Suppressor macrophage treated with lipopolysaccharide for 1 hour (primary cell): ENCODE measurements at places on chromosomes 16 and 17.

- no peak for DNase-seq
These were observed 35.5 kb downstream of the CPNE2 start for GRCh38 chr16:57127836-57128235.

GRCh38 chr17:72422505-72423285 lies 301.9 kb downstream of the SOX9 start:
- peak; percentile 19 for DNase-seq

GRCh38 chr17:31917065-31917529 lies 15.6 kb upstream of the UTP6 start:
- no peak for DNase-seq

DNA sequence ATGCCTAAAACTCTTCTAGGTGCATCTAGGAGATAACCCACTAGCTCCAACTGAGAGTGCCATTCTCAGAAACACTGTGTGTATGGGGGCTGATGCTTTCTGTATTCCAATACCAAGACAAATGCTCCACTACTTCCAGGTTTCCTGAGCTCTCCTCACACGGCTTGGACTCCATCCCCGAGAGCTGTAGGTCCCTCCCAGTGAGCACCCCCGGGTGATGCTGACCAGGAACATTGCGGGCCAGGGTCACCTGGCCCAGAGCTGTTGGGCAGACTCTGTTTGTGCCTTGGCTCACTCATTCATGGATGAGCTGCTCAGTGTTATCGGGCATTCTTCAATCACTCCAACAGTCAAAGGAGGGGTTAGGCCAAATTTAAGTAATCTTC lies 7.0 kb downstream of the CUEDC1 start:
- no peak for DNase-seq

- peak; percentile 62 for DNase-seq
These were observed 5.0 kb downstream of the ABHD15 start for GRCh38 chr17:29561554-29562517.

- DNase-seq: no peak
These were observed 17.0 kb downstream of the CACNA1G start for GRCh38 chr17:50577451-50577954.

- no peak for DNase-seq
These were observed 15.1 kb upstream of the ATP6V0C start for GRCh38 chr16:2498531-2499253.

GRCh38 chr16:70591615-70592014 lies 54.7 kb upstream of the IL34 start:
- DNase-seq: no peak

- DNase-seq: no peak
These were observed 187.6 kb downstream of the FTO start for GRCh38 chr16:53891409-53892139.

- no peak for DNase-seq
These were observed 193.2 kb upstream of the AXIN2 start for GRCh38 chr17:65754630-65755029.

- no peak for DNase-seq
These were observed 828 bp downstream of the EMP2 start for GRCh38 chr16:10579575-10579964.

- no peak for DNase-seq
These were observed 4.7 kb downstream of the SLC5A11 start for GRCh38 chr16:24850289-24850938.

DNA sequence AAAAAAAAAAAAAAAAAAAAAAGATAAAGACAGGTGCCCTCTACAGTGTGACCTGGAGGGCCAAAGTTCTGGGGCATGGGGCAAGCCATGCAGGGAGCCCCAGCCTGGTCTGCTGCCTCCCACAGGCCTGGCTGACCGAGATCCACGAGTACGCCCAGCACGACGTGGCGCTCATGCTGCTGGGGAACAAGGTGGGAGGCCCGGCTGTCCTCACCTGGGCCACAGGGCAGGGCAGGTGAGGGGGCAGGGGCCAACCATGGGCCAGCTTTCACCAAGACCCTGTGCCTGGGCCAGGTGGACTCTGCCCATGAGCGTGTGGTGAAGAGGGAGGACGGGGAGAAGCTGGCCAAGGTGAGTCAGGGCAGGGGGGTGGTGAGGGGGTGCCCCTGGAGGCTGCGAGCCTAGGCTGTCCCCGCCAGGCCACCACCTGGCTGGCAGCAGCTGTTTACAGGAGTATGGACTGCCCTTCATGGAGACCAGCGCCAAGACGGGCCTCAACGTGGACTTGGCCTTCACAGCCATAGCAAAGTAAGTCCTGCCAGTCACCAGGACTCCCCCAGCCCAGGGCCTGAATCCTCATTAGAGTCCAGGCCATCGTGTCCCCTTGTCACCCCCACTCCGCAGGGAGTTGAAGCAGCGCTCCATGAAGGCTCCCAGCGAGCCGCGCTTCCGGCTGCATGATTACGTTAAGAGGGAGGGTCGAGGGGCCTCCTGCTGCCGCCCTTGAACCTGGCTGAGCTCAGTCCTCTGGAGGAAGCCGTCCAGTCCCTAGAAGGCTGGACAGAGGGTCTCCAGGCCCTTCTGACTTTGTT lies 2.7 kb upstream of the TRAF7 start:
- no peak for DNase-seq

GRCh38 chr16:11236461-11237254 lies 19.3 kb downstream of the SOCS1 start:
- DNase-seq: peak; percentile 87

- no peak for DNase-seq
These were observed 18.1 kb downstream of the SOX8 start for GRCh38 chr16:999677-1000076.

DNA sequence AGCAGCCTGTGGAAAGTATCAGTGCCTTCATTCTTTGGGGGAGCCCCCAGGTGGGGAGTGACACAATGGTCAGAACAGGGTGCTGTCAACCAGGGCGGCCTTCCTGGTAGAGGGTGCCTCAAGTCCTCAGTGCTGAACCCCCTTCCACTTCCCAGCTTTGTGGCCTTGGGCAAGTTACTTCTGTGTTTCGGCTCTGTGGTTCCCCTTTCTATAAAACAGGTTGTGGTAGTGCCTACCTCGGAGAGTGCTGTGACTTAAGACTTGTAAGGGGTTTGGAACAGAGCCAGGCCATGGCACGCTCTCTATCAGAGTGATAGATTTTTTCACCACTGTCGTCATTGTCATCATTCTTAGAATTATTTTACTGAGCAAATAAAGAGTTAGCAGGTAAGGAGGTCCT lies 141.1 kb downstream of the CCDC182 start:
- peak; percentile 78 for DNase-seq

DNA sequence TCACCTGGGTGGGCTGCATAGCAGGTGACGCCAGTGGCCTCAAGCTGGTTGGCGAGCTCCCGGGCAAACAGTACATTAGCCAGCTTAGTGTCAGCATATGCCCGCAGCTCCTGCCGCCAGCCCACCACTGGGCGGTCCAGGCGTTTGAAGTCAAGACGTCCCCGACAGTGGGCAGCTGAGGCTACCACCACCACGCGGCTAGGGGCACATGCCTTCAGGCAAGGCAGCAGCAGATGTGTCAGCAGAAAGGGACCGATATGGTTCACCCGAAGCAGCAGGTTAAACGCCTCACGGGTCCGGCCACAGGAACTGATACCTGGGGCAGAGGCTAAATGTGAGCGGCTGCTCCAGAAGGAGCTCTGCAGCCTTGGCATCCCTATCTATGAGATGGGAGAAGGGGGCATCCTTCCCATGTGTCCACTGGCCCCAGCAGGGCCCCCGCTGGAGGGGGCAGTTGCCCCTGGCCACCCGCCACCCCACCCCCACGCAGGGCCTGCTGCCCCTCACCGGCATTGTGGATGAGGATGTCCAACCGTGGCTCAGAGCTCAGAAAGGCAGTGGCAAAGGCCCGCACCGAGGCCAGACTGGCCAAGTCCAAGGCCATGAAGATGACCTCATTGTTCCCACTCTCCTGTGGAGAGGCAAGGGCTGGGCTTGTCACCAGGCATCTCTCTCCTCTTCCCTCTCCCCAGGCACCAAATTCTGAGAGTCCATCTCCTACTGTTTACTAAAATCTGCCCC lies 1.7 kb downstream of the DHRS13 start:
- DNase-seq: no peak

GRCh38 chr16:66926961-66927436 lies 1.7 kb upstream of the RRAD start:
- peak; percentile 69 for DNase-seq
